ENCODE measurements at places on chromosomes 4 and X.

DNA sequence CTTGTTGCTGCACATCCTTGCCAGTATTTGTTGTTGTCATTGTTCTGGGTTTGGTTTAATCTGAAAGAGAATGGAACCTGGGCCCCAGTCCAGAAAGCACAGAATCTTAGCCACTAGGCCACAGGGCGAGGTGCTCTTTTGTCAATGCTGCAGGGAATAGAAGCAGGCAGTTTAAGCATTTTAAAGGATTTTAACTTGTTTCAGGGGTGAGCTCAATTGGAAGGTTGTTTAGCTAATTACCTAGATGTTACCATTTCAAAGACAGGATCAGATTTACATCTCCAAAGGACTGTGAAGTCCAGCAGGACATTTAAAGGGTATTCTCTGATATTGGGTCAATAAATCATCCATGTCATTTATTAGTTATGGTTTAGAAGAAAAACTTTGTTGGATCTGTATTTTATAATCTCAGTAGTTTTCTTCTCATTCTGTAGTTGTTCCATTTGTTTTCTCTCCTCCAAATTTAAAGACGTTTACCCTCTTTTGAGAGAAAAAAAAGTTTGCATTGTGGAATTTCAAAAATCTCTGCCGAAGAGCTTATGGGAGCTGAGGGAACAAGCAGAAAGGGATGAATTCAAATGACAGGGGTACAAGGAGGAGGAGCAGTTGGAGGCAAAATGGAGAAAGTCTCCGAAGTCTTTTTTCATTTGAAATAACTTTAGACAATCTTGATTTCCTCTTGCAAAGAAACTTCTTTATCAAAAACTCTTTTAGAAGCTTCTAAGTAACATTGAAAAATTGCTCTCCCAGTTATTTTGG, 57.5 kb upstream of the FAM47C start:
- no peak for DNase-seq

DNA sequence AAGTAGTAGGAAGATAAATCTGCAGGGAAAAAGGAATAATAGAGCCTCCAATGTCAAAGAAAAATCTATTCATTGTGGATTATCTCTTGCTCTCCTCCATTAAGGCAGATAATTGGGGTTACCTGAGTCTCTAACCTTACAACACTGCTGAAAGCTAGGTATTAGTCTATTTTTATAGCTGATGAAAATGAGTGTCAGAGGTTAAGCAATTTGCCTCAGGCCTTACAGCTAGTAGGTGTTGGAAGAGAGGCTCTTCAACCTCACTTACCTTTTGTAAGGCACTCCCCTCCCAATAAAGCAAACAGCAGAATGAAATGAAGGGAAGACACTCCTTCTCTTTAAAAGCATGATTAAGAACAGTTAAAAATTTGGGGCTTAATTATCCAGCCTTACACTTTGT, 45.4 kb upstream of the GAB1 start:
- no peak for DNase-seq

GRCh38 chr4:184755278-184755677, 21.4 kb upstream of the CENPU start:
- no peak for DNase-seq

GRCh38 chrX:143401160-143401559, 116.1 kb downstream of the SPANXN3 start:
- DNase-seq: no peak

- DNase-seq: no peak
These were observed 62.6 kb upstream of the MTNR1A start for GRCh38 chr4:186617921-186618320.

- no peak for DNase-seq
These were observed 628.3 kb upstream of the MAGEB2 start for GRCh38 chrX:29587107-29587506.

DNA sequence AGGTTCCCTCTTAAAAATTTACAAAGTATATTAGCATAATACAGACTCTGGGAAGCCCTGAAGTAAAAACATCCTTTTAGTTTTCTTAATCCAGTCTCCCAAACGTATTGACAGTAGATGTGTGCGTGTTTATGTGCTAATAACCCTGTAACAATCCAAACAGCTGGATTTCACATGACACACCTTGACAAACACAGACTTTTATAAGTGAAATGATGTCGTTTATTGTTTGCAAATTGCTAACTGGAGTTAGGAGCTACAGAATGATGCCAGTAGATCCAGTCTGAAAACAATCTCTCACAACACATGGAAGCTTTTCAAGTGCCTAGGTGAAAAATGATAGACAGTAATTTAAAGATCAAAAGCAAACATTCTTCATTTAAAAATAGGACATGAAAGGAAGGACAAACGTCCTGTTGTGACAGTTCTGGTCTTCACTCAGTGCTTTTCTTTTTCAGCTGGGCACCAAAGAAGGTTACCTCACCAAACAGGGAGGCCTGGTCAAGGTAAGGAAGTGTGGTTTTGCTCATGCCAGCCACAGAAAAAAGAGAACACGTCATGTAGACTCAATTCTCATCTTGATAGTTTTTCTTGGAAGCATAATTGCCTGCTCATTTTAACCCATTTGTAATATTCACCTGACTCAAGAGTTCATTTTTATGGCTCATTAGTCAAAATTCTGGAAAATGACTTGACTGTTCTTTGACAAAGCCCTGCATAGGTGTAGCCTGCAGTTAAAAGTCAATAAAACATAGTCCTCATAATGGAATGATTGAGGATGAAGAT, 32.9 kb downstream of the LAMTOR3 start:
- DNase-seq: no peak

- DNase-seq: no peak
These were observed 503.5 kb upstream of the ARX start for GRCh38 chrX:25519258-25519657.

DNA sequence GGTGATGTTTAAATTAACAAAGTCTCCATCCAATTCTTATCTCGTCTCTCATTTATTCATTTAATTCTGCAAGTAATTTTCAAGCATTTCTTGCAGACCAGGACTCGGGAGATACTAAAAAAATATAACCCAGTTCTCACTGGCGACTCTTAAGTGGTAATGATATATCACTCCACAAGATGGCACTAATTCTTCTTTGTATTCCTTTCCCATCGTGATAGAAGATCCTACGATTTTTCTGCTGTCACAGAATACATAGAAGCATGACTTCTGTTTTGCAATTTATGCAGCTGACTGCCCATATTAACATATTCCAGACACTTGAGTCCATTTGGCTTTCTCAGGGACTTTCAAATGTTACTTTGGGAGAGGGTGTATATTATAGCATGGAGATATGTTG, 64.0 kb upstream of the FGF13 start:
- no peak for DNase-seq

DNA sequence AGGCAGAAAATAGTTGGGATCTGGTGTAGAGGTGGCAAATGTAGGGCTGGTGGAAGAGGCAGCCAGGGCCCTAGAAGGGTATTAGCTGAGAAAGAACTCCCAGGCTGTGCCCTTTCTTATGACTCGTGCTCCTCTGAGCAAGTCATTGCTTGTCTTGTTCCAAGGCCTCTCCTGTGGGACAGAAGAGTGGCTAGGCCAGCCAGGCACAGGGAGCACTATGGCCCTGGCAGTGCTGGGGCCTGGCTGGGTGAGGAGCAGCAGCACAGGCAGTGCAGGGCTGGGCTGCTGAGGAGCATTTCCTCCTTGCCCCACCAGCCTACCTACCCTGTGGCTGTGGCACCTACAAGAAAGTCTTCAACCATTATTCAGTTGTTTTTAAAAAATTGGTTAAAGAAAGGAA, 298.5 kb upstream of the NR3C2 start:
- no peak for DNase-seq

GRCh38 chrX:129553619-129554288, 13.7 kb downstream of the OCRL start:
- DNase-seq: peak; percentile 18

DNA sequence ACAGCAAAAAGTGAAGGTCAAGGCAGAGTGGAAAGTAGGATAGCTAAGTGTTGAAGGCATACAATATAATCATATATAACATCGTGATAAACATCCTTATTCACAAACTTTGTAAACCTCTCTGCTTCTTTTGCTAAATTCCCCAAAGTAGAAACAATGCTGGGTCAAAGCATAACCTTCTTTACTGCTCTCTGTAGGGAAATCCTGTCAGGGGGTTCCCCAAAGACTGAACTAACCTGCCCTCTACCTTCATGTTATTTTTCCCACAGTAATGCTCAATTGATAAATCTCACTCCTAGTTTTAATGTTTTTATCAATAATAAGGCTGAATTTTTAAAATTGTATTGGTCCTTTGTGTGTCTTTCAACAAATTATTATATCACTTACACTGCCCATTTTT, 55.7 kb downstream of the DCHS2 start:
- no peak for DNase-seq

DNA sequence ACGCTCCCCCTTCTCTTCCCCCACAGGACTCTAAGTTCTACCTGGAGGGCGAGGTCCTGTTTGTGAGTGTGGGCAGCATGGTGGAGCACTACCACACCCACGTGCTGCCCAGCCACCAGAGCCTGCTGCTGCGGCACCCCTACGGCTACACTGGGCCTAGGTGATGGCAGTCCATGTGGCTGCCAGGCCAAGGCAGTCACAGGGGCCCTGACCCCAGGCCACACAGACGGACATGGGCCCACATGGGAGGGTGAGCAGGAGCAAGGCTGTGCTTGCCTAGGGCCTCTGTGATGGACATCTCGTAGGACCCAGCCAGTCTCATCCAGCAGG, 10.0 kb upstream of the ADD1 start:
- DNase-seq: no peak

DNA sequence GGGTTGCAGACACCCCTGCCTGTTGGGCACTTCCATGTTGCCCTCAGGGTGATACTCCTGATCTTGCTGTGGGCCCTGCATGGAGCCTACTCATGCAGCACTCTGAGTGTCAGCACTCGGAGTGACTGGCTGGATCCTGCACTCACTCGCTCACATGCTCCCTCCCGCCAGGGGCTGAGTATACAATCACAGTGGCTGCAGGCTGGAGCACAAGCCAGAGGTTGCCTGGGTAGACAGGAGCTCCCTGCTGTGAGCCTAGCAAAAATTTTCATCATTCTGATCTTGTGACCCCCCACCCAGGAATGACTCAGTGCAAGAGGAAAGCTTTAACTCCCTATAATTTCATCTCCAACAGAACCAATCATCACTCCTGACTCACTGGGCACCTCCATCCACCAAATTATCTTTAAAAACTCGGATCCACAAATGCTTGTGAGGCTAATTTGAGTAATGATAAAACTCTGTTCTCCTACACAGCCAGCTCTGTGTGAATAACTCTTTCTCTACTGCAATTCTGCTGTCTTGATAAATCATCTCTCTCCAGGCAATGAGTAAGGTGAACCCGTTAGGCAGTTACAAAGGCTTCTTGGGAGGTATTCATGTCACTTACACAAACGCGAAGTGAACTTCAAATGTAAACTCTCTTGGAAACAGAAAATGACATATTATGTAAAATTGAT, 1180.8 kb upstream of the PABPC4L start:
- no peak for DNase-seq

- DNase-seq: no peak
These were observed 63.2 kb downstream of the ANAPC10 start for GRCh38 chr4:145034727-145035211.

GRCh38 chr4:95526075-95526474, 22.7 kb downstream of the UNC5C start:
- no peak for DNase-seq

DNA sequence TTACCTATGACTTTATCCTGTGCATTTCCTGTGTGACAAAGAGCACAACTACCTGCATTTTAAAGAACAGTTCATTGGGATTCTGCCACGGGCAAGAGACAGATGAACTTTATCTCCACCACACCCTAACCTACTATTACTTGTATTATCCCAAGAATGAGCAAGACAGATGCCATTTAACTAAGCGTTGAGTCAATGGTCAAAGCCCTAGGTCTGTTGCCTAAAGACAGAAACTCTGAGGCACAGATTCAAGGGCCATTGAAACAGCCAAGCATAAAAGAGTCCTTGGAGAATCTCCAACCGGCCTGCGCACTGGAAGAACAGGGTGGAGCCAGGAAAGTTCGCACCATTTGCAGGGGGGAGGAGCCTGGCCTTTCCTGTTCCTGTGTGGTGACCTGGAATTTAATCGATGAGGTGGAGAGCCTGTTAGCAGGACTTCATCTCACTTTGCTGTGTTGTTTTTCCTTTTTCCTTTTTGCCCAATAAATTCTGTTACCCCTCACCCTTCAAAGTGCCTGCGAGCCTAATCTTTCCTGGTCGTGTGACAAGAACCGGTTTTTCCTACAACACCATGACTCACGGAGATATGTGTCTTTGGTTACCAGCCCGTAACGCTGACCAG, 146.4 kb upstream of the DIAPH2 start:
- DNase-seq: no peak

DNA sequence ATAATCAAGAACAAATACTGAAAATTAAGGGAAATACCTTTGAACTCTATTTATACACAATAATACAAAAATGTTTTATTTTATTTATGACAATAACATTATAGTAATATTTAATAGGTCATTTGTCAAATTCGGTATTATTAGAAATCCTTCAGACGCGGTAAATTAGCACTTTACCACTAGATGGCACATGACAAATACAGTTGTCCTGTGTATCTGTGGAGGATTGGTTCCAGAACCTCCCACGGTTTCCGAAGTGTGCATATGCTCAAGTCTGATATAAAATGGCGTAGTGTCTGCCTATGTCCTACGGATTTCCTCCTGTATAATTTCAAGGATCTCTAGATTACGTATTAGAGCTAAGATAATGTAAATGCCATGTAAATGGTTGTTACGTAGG, 8.1 kb upstream of the LINC00632 start:
- no peak for DNase-seq

DNA sequence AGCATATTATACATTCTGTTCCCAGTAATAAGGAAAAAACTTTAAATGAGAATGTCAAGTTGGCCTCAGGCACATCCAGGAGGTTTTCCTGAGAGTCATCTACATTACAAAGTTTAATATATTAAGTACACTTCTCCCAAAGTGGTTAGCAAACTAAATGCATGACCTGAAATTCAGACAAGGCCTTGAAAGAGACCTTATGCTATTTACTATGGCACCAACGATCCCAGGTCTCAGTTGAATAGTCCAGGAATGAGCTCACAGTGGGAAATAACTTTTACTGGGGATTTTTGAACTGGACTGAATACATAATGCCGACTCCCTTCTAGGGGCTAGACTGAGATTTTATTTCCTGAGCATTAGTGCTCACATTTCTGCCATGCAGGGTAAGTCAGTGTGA, 1577.5 kb upstream of the PCDH7 start:
- DNase-seq: no peak

GRCh38 chr4:176875446-176875930, 82.8 kb upstream of the VEGFC start:
- DNase-seq: no peak

- no peak for DNase-seq
These were observed 94.4 kb upstream of the TTC29 start for GRCh38 chr4:147039976-147040575.

- no peak for DNase-seq
These were observed 53.8 kb upstream of the CLCN4 start for GRCh38 chrX:10103023-10103422.

GRCh38 chr4:137660211-137660610, 127.9 kb upstream of the PCDH18 start:
- DNase-seq: no peak

Measured in GM12864 (cell line).